ENCODE measurements at places on chromosomes 11 and 22. TPM values are rescaled to one million over a fixed set of nuclear protein-coding genes. Genes with fewer than 3 reads are reported as not detected.

The RIMBP3B gene
- total RNA-seq: 0.08 TPM

The KCNJ1 gene
- not detected for total RNA-seq

The MS4A6A gene
- total RNA-seq: 22.2 TPM

The CCDC157 gene
- 0.78 TPM for total RNA-seq

The ANO1 gene
- 18.4 TPM for total RNA-seq

The SHANK2 gene
- 0.11 TPM for total RNA-seq

The SORL1 gene
- total RNA-seq: 8.0 TPM

The FOLH1 gene
- total RNA-seq: 0.59 TPM

The NAALAD2 gene
- total RNA-seq: 0.27 TPM

The KRTAP5-2 gene
- total RNA-seq: not detected

The SCARF2 gene
- 5.2 TPM for total RNA-seq

The CDC42EP1 gene
- 18.8 TPM for total RNA-seq

DNA sequence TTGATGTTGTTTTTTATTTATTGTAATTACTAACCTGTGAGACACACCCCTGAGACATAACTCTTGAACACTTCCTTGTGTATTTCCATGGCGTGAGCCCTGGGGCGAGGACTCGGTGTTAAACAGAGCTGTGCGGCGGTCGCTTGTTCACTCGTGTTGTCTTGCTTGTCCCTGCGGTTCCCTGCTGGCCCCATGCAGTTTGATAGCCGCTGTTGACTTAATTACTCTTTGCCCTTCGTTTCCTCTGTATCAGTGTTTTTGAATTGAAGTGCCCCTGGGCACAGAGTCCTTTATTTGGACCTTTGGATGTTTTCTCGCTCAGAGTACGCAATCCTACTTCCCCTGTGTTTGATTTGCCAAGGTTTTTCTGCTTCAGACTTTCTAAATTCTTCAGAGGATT, 52.7 kb downstream of the TBC1D22A start:
- no peak for DNase-seq

- peak; percentile 68 for DNase-seq
Observed at GRCh38 chr11:45921561-45922424, 663 bp upstream of the LARGE2 start.

DNA sequence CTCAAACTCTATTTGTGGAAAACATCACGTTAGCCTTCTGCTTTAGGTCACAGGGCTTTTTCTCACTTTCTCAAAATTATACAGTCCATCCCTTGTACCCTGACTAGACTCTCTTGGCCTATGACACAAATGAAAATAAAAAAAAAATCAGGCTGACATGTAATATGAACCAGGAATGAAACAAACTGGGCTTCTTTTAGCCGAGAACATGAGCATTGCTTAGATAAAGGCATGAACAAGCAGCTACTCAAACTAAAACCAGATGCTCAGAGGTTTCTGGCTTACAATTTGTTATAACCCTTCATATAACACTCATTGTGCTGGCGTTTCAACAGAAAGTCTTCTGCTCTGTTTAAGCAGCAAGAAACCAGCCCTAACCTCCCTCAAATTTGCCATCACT, 265.5 kb upstream of the NARS2 start:
- DNase-seq: no peak

DNA sequence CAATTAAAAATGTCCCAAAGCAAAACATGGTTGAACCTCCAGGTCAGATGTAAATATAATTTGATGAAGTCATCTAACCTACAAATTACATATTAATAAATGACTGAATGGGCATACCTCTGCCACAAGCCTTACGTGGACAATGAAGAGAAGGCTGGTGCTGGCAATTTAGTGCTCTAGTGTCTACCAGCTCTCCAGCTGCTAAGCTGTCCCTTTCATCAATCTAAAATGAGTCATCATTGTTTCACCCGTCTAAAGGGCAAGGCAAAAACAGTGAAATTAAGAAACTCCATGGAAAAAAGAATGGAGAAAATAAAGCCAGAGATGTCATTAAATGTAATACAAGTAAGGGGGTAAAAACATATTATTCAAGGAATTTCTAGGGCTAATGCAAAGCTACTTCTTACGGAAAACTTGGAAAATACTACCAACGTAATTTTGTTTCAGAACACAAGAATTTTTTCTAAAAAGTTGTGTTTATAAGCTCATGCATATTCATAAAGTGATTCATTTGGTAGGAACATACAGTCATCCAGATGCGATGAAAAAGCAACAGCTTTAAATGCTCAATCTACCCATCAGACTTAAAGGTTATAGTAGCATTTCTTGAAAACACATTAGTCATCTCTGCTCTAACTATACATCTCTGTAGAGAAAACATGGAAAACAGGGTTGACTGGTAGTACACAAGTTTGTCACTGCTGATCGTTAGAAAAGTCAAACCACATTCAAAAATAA, 71.5 kb downstream of the SIK3 start:
- DNase-seq: no peak

DNA sequence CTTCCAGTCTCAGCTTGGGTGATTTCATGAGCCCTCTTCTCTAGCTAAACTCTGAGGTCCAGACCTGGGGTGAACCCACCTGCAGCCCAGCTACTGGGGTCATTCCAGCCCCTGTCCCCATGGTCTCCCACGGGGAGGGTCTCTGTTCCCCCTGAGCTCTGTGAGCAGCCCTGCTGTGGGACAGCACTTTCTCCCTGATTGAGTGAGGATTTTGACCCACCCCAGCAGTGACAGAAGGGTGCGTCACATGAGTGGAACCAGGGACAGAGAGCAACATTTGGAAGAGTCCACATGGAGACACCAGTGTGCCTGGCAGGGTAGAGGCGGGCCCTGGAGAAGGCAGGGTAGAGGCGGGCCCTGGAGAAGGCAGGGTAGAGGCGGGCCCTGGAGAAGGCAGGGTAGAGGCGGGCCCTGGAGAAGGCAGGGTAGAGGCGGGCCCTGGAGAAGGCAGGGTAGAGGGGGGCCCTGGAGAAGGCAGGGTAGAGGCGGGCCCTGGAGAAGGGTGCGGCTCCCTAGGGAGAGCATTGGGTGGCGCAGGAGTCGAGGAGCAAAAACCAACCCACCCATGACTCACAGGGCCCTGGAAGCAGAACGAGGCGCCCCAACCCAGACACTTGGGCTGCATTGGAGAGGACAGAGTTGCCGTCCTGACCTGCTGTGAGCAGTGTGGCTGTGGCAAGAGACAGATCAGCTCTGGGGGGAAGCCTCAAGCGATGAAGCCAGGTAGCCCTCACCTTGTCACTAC, 227.7 kb upstream of the B3GAT1 start:
- no peak for DNase-seq

DNA sequence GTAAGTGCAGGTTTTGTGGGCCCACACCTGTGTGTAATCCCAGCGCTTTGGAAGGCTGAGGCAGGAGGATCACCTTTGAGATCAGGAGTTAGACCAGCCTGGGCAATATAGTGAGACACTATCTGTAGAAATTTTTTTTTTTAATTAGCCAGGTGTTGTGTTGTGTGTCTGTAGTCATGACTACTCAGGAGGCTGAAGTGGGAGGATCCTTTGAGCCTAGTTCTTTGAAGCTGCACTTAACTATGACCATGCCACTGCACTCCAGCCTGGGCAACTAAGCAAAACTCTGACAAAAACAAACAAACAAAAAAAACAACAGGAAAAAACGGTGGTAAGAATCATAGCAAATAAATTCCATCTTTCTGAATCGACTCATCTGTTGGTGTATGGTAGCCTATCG, 268.6 kb upstream of the PDGFD start:
- no peak for DNase-seq

DNA sequence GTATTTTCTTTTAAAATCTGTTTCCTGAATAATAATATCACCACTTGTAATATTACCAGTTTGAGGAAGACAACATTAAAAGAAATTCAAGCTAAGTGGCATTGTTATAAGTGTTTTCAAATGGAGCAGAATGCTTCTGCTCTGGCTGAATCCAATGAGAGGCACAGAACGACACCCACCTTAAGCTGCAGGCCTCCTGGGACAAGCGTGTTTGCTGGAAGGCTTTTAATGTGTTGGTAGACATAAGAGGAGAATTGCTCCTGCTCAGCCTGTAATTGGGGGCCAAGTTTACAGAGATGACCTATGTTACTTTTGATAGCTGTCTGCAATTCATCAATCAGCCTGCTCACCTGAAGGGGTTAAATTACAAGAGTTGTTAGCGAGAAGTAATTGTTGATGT, 242.2 kb downstream of the DCDC1 start:
- no peak for DNase-seq

- no peak for DNase-seq
Observed at GRCh38 chr11:93063086-93063485, 93.6 kb downstream of the MTNR1B start.

- DNase-seq: no peak
Observed at GRCh38 chr11:98027652-98028051, 993.1 kb upstream of the CNTN5 start.

DNA sequence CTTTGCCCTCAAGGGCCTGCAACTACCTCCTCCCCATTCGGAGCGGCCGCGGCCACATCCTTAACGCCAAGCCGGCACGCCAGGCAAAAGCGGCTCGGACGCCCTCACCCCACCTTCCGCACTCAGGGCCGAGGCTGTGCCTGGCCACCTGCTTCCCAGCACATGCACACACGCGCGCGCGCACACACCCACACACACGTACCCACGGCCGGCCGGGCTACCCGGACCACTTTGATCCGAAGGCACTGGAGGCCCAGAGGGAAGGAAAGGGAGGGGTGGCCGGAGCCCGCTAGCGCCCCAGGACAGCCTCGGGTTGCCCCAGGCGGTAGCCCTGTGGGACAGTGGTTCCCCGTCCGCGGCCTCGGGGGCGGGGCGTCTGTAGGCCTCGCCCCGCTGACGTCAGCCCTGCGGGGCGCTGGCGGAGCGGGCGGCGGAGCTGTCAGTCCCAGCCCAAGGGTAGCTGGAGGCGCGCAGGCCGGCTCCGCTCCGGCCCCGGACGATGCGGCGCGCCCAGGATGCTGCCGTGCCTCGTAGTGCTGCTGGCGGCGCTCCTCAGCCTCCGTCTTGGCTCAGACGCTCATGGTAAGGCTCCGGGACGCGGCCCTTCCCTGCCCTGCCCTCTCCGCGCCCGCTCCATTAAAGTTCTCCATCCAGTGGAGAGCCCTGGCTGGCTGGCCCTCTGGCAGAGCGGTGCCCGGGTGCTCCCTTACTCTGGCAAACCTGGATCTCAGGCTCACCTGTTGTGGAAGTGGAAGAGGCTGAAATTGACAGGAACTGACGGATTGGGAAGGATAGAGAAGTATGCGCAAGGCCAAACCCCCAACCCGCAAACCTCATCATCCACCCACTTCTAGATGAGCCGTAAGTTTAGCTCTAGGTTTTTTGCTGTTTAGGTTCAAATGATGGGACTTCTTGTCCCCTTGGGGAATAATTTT, at the start of gene IL10RA:
Gene IL10RA, plus strand, starts transcription at position 442 of the 935 bp plus-strand sequence. Its CDS starts 74 bp downstream, at position 516.
- DNase-seq: peak; percentile 94

- DNase-seq: no peak
Observed at GRCh38 chr22:41531715-41532477, 12.4 kb downstream of the POLR3H start.

DNA sequence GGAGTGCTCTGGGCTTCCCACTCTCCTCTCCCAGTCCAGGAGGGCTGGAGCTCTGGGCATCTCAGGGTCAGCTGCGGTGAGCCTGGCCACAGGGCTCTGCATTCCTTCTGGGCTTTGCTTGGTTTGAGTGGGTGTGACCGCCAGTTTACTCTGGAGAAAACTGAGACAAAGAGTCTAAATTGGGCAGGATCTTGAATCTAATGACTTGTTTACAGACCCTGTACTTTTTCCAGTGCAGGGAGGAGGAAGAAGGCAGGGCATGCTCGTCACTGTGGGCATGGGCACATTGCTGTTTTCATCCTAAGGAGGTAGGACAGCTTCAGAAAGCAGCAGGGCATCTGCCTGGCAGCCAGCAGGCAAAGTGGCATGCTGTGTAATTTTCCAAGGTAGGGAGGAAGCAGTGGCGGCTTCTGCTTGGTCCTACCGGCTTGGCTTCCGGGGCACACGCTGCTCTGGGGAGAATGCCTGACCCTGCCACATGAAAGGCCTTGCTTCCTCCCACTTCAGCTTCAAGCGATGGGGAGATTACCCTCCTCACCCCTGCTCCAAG, 22.9 kb downstream of the FLI1 start:
- no peak for DNase-seq

DNA sequence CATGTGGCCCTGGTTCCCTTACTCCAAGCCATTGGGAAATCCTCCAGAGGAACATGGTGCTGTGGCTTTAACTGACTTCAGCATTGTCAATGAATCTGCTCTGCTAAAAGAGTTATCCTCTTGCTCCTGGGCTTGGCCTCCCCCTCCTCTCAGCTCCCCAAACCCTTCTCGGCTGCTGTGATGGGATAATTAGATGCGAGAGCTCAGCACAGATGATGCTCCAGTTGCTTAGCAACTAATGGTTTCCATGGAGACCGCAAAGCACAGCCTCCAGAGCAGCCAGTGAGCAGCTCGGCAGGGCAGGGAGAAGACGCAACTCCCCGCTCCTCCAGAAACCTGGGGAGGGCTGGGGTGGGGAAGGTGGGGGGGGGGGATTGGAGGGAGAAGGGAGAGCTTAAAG, 2.8 kb upstream of the UPK2 start:
- no peak for DNase-seq

DNA sequence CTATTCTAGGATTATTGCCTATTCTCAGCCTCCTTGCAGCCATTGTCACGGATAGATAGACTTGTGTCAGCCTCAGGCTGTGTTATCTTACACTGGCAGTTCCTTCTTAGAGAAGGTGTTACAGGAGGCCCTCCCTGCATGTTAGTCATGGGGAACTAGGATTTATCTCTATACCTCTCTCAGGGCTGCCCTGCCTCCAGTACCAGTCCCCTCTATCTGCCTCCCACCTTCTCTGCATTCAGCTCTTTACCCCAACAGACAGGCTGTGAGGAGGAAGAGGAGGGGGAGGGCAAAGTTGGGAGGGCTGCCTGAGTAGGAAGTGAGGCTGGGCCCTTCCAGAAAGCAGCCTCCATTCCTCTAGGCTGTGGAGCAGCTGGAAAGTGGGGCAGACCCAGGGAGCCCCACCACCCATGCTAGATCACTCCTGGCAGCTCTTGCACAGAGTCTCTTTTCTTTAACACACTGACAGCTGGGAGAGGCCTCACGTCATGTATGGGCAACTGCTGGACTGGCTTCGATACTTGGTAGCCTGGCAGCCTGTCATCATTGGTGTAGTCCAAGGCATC, 2.9 kb upstream of the IL18BP start:
- peak; percentile 55 for DNase-seq
